ENCODE measurements at places on chromosomes 1 and 21.
A peak's percentile ranks its signal among the peaks of the same experiment; 100 is the strongest.

GRCh38 chr1:8987881-8988617 is 38.2 kb downstream of the SLC2A7 start:
- DNase-seq = peak; percentile 37

GRCh38 chr1:37808369-37809319 is 636 bp upstream of the YRDC start:
- peak; percentile 84 for DNase-seq

DNA sequence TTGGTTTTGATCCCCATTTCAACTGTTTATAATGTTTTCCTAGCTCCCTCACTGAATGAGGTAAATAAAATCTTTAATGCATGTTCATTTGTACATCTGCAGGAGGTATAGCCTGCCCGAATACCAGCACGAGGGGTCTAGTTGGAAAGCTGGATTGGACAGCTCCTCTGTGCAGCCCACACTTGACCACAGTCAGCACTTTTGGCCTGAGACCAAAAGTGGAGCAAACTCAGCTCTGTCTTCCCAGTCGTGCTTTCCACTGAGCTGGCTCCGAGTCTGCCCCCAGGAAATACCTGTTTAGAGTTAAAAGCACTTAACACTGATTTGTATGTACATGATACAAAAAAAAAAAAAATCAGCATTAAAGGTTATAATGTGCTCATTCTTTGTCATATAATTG is 224.4 kb downstream of the DSCAM start:
- DNase-seq = no peak

DNA sequence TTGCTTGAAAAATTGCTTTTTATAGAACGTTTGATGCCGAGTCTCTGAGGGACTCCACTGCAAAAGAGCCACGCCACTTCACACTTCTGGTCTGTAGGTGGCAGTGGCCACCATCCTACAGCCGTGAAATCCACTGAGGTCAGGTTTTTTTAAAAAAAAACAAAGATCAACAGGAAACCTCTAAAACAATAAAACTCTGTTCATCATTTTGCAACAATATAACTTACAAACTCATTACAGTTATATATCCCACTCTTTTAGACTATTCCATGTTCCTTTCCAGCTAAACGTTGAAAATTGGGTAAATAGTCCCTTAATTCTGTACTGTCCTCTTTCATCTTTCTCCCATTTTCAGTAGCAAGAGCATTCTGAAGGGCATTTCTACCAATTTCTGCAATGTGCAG is 64.6 kb upstream of the FMN2 start:
- peak; percentile 62 for DNase-seq

DNA sequence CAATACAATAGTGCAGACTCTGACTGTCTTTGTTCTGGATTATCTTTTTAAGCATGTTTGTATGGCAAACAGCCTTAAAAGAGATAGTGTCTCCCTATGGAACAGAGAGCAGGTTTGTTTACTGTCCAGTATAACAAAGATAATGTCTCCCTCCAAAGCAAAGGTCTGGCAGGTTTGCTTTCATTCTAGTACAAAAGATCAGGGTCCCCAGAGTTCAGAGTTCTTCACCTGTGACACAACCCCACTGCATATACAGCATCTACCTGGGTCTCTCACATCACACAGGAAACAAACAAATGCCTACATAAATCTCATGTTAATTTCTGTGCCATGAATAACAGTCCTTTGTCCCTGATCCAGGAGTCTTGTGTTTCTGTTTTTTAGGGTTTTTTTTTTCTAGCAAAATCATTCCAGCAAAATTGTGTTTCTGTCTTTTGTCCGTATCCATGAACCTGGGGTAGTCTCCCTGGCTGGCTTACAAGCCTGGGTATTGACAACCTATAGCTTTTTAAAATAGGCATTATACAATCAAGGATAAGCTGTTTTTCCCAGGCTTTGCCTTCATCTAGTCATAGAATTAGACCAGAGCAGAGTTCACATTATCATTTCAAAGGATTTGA is 89.4 kb upstream of the PTBP2 start:
- no peak for DNase-seq

- DNase-seq = no peak
Measured at GRCh38 chr1:1118876-1119220, 3.0 kb upstream of the C1orf159 start.

- peak; percentile 40 for DNase-seq
Measured at GRCh38 chr21:41054018-41054578, 113.9 kb upstream of the BACE2 start.

DNA sequence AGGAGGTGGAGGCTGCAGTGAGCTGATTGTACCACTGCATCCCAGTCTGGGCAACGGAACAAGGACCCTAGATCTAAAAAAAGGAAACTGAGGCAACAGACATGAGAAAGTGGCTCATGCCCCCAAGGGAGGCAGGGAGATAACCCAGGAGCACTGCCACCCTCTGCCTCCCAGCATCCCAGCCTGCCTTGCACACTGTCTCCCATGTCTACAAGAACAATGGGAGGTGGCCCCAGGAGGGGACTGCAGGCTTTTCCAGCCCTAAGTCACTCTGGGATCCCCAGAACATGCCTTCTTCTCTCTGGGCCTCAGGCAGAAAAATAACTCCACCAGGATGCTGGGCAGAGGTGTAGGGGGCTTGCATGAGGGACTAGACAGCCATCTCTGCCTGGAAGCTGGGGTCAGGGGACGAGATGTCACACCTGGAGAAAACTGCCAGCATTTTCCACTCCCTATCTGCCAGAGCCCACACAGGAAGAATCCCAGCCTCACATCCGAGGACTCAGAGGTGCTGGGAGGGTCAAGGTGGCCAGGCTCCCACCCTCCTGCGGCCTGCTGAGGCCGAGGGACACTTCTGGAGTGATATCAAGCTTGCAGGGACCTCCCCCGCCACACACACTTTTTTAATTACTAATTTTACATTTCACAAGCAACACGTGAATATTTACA is 21.4 kb downstream of the RUNX3 start:
- no peak for DNase-seq

DNA sequence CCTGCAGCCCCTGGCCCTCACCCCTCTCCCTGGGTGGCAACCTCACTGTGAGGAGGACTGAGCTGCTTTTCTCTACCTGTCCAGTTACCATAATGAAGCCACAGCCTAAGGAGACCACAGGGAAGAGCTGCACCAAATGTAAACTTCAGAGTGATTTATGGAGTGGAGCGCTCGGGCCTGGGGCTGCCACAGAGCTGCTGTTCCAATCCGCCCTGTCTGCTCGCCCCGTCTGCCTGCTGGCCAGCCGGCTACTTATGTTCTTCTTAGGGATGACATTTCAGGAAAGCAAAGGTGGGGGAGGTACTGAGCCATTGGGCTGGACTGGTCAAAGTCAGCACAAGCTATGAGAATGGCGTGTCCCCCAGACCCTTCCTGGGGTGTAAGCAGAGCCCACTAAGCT is 17.9 kb downstream of the SYT6 start:
- DNase-seq = no peak

DNA sequence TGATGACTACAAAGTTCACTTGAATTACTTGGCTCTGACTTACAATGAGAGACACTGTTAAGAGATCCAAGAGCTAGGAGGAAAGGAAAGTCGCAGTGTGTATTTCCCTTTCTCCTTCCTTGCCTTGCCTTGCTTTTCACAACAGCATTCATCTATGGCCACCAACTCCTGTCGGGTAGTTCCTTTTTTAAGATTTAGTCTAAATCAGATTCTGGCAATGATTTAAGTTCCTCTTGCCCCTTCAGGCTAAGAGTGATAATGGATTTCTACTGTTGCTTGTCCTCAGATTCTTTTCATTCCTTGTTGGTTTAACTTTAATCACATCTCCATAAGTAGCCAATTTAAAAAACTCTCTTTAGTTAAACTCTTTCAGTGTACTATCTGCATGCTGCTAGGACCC is 91.9 kb downstream of the GTF2B start:
- no peak for DNase-seq

- no peak for DNase-seq
Measured at GRCh38 chr1:95133687-95134086, 16.5 kb downstream of the TLCD4 start.

DNA sequence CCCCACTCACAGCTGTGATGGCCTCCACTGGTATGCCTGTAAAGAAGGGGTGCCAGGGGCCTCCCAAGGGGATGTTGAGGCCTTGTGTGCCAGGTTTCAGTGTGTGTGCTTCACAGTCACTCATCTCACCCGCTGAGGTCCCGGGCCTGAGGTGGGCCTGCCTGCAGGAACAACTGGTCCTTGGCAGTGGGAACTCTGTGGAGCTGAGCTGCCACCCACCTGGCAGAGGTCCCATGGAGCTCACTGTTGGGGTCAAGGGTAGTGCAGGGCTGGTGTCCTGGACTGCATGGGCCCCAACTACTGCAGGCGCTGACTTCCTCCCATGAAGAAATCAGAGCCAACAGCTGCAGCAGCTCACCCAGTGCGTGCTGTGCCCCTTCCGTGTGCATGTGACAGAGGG is 17.3 kb upstream of the ZNF678 start:
- no peak for DNase-seq

GRCh38 chr21:16587681-16588375 is 858.0 kb downstream of the USP25 start:
- DNase-seq = peak; percentile 58

GRCh38 chr1:176853503-176853902 is 311.0 kb downstream of the ASTN1 start:
- no peak for DNase-seq

DNA sequence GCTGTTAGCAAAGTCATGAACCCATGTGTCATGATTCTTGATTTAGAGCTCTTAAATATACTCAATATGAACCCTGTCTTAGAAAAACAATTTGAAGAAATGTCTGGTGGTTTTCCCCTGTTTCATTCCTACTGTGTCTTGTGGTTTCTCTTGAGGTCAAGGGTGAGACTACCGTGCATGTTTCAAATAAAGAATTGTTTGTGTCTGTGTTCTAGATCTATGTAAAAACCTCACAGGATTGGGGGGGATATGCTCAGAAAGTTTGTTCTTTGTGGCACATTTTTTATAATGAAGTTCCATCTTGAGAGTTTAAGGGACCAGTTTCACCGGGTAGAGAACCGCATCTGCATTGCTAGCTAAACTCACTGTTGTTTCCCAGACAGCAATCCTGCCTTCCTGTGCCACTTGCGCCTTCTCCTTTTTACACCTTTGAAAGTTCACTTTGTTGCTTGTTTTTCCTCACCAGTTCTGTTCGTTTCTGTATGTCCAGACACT is 30.9 kb upstream of the CACYBP start:
- peak; percentile 79 for DNase-seq

DNA sequence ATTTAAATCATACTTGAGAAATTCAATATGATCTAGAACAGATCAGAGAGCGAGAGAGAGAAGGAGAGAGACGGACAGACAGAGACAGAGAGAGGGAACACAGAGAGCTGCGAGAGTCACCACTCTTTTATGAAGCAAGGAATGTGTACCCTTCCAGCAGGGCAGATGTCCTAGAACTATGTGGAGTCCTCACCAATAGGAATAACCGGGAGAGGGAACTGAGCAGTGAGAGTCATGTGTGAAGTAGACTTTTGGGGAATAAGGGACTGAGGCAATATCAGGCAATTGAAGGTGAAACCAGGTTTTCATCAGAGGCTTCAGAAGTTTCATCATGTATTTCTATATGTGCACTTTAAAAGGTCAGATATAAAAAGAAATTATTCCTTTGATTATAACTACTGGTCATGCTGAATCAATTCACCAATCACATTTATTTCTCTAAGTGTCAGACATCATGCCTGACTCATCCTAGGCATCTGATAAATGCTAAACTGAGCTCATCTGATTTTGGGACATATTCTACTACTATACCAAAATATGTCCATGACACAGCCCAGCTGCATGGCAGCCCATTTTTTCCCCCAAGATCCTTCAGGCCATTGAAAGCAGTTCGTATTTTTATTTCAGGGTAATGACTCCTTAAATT is 22.4 kb downstream of the VTCN1 start:
- DNase-seq = peak; percentile 40

GRCh38 chr21:28971171-28971570 is 21.5 kb downstream of the LTN1 start:
- peak; percentile 5 for DNase-seq

DNA sequence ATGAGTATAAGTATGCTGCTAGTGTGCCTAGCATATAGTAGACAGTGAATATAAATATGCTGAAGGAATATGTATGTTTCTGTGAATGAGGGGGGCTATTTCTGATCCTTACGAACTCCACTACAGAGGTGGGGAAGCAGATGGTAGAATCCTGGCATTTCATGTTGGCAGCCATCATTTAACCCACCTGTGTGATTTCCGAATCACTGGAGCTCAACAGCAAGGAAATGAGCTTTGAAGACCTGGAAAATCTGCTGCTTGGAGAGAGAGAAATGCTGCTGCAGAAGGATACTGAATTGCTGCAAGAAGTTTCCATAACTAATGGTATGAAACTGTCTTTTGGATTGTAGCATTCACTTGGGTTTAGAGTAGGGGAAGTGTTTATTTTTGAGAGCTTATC is 83.5 kb downstream of the RABGAP1L start:
- DNase-seq = no peak

DNA sequence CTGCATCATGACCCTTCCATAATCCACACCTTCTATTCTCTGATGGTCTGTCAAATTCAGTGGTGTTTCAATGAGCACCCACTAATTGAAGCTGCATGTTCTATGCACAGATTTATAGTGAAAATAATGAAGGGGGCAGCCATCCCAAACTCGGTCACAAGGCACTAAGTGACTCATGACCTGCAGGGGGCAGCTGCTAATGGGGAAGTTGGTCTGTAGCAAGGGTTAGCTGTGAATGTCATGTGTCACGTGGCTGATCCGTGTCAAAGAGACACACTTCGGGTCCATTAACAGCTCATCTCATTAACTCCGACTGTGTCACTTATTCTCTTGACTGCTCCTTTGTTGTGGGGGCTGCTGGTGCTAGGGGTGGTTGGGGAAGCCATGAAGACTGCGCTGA is 306.6 kb downstream of the PCP4 start:
- DNase-seq = no peak

DNA sequence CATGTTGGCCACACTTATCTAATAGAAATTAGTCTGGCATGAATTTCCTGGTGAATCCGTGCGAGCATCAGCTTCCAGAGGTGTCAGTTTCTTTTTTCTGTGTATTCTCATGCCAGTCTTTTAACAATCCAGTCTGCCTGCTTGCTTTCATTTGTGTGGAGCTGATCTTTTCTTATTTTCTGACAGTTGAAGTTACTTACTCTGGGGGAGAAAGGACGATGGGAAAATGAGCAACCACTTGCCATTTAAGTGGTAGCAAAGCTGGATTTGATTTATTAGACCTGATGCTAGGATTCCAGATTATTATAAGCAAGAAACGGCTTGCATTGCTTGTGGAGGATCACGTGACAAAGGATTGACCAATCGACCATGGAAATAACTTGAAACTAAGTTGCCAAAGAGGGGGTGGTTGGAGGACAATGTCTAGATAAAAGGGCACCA is 24.3 kb upstream of the APP start:
- DNase-seq = peak; percentile 76

GRCh38 chr1:16215882-16216753 is 3.7 kb upstream of the ARHGEF19 start:
- DNase-seq = peak; percentile 71

DNA sequence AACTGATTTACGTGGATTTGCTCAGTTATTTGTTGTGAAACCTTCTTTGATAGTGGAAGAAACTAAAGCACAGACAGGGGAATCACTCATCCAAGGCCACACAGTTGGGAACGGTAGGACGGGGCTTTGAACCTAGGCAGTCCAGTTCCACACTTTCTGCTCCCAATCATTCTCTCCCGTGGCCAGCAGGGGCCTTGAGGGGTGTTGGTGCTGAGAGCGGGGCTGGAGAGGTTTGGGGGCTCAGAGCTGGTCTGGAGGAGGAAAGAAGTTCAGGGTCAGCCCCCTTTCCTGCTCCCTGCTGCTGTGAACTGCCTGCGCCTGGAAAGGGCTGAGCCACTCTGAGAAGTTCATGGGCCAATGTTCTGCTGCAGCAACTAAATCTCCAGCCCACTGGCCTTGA is 31.4 kb upstream of the ACTL8 start:
- no peak for DNase-seq

GRCh38 chr1:15835205-15835740 is 12.2 kb upstream of the SPEN start:
- DNase-seq = no peak

Measured in fibroblast of skin of back (primary cell).